ENCODE measurements at places on chromosomes 7 and 10.

DNA sequence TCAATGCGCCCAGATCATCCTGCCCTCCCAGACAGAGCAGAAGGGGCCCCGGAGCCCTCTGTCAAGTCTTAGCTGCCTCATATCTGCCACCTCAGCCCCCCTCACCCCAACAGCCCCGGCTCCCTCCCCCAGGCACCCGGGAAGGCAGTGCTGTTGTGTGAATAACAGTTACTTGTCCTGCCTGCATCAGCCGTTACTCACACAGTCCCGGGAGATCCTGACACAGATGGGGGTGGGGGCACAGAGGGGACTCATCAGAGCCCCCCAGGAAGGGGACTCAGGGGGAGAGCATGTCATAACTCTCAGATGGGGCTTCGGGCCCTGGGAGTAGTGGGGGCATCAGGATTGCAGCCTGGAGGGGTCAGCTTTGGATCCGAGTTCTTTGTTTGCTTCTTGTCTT lies 12.4 kb upstream of the SERPINE1 start:
- no peak for DNase-seq

DNA sequence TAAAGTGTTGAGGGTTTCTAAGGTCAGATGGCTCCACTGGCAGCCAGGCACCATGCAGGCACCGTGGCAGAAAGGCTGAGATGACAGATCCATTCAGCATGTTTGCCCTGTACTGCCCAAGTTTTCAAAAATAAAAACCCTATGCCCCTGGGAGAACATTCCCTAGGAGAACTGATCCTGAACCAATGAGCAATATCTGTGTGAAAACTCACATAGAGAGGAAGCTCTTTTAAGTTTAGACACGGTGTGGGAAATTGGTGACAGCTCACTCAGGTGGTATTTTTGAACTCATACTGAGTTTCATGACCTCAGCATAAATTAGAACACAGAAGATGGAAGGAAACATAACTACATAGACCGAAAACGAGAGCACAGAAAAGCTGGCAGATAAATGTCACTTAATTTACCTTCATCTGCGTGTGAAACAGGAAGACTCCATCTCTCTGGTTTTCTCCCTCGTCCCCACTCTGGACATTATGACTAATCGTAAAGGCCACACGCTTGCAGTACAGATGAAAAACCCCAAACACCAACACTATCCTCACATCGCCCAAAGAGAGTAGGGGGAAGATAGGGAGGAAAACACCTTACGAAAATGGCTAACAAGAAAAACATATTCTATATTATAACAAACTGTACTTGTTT lies 127.8 kb downstream of the ICA1 start:
- DNase-seq: no peak

DNA sequence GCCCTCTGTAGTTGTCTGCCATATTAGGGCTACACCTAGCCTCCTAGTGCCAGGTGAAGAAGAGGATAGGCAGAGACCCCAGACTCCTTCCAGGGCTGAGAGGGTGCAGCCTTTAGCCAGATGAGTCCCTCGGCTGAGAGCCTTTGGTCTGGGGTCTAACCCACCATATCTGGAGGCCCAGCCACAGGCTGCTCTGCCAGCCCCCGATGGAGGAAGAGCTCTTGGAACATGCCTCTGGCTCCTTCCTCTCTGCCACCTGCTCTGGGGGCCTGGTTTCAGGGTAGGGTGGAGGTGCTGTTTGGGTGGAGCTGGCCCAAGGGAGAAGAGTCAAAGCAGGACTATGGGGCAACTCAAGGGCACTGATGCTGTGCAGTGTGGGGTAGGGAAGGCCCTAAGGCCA lies 1.4 kb downstream of the LRRC18 start:
- no peak for DNase-seq

- DNase-seq: no peak
Measured at GRCh38 chr10:51318399-51319172, 244.3 kb downstream of the PRKG1 start.

DNA sequence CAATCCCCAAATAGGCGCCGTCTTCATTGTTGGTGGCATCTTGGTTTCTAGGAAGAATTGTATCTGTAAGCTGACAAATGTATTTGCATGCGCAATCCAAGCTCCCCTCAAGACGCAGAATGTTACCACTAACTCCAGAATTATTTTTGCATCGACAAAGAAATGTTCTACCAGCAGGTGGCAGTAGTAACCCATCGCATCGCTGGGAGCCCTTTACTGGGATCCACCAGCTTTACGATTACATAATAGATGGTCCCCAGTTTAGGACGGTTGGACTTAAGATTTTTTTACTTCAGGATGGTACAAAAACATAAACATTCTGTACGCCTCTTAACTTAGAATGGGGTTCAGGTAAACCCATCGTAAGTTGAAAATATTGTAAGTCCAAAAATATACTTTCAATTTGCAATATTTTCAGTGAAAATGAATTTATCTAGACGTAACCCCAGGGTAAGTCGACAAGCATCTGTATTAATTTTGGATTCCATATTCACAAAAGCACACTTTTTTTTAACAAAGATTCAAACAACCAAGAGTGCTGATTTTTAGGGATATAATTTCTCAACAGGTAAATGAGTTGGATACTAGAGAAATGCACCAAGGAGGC lies 114.0 kb upstream of the COBL start:
- DNase-seq: peak; percentile 37

DNA sequence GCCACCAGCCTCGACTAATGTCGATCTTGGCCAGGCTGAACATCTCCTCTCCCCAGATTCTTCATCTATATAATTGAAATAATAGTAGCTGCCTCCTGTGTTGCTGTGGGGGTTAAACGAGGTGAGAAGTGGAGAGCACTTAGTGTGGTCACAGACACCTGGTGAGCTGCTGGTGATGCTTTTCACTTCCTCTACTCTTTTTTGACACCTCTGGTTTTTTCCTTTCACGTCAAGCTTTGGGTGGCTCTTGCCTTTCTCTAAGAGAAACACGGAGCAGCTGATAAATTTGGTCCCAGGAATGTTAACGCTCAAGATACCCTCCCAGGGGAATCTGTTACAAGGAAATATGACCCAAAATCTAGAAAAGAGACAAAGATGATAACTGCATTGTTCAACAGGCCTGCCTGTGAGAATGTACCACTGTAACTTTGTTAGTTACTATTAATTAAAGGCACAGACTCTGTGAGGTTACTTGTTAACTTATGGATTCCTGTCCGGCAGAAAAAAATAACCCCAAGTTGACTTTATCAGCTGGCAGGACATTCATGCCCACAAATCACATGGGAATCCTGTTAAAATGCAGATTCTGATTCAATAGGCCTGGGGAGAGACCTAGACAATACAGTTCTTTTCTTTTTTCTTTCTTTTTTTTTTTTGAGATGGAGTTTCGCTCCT lies 9.5 kb upstream of the NPFFR1 start:
- DNase-seq: no peak

Measured in activated CD8-positive, alpha-beta memory T cell treated with anti-CD3 and anti-CD28 coated beads, Interleukin-2, amount 50 U/mL, for 4 hours (primary cell).